Activated effector memory CD4-positive, alpha-beta T cell treated with anti-CD3 and anti-CD28 coated beads, Interleukin-2, amount 50 U/mL, for 16 hours (primary cell): ENCODE measurements at places on chromosomes 2 and 18.

- no peak for DNase-seq
Measured at GRCh38 chr18:52615321-52615720, 275.3 kb downstream of the DCC start.

DNA sequence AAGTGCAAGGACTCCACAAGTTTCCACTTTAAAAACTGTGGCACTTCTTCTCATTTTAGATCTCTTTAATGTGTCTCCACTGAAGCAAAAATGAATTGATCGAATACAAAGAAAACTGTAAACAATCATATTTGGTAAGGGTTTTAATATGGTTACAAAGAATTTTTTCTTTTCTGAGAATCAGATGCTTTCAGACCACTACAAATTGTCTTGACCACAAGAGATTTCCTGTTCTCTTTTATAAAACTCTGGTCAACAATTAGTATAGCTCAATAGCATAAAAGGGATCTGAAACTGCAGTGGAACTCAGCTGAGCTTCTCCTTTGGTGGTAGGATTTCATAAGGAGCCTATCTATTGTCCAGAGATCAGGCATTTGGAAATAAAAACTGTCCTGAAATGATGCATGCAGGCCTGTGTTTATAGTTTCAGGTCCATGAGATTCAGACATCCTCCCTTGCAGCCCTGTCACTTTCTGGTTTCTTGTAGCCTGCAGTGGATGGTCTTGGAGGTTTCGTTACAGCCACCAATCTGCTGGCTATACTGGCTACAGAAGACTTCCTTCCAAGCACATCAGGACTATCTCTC is 120.0 kb downstream of the DOCK10 start:
- no peak for DNase-seq

DNA sequence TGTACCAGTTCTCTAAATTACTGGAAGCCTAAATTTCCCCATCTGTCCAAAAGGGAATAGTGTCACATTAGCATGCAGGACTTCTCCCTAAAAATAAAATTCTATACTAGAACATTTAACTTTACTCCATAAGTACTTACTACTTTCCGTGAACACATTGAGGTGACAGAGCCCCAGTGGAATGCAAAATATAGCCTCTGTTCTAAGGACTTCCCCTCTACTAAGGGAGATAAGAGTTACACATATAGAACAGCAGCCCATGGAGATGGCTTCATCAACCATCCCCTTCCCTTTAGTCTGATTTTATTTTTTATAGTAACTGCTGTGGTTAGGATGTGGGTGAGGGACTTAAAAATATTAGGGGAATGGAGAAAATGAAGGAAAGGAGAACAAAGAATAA is 68.9 kb upstream of the STPG4 start:
- no peak for DNase-seq

GRCh38 chr2:68190991-68191731 is 33.5 kb downstream of the PNO1 start:
- DNase-seq = no peak

DNA sequence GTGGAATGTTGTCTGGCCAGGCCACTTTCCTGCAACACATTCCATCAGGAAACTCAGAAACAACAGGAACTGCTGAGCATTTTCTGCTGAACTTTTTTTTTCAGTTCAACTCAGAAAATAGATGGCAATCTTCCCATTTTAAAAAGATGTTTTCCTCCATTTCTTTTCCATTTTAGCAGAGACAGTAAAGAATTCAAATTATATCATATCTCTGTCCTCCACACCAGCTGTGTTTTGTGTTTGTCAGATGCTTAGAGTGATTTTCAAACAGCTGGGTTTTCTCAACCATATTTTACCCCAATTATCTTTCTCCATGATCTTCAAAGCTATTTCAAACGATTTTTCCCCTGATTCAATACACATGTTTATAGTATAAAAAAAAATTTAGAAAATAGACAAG is 713.4 kb downstream of the LRRTM4 start:
- no peak for DNase-seq
